ENCODE measurements at places on chromosomes 1 and 21. TPM values are rescaled to one million over a fixed set of nuclear protein-coding genes. Genes with fewer than 3 reads are reported as not detected.

DNA sequence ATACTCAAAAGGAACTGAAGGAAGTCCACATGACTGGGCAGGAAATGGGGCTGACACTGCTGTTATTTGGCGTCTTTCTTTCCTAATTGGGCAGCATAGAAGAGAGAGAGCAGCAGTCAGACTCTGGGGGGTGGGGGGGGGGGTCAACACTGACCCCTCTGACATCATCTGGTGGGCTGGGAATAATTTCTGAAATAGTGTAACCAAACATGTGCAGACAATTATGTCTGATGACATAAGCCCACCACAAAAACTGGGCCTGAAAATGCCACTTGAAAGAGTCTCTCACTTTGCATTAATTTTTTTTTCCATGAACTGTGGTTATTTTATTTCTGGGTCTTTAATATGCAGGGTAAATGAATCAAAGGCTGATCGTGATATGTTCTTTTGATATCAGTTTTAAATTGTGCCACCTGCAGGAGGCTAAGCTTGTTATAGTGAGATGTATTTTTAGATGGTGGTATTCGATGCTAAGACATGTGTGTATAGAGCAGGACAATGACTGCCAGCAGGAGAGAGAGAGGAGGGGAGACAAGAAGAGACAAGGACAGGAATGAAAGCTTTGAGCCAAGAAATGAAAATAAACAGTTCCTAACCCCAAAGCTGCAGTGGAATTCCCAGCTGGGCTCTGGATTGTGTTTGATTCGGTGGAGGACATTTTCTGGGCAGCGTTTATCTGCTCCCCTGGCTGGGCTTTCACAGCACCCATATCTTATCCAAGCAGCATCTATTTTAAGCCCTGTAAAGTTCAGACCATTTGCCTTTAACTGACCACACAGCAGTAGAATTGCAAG lies 264.7 kb downstream of the PBX1 start:
- DNase-seq = no peak

DNA sequence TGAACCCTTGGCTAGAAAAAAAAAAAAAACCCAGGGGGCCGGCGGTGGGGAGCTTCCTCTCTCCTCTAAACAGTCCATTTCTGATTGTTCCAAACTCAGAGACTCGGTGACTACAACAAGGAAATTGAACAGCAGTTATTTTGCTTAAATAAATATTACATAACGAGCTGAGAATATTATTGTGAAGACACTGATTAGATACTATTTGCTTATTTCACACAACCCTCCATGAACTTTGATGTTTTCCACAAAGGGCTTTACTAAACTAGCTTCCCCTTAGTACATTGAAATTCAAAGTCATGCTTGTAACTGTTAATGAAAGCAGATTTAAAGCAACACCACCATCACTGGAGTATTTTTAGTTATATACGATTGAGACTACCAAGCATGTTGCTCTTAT lies at the start of gene CFHR5:
TSS of gene CFHR5 (plus strand) at position 279 of the 400 bp plus-strand sequence. CDS start at position 388, 109 bp downstream.
- no peak for DNase-seq

VSIG8 gene
- not detected for polyA plus RNA-seq

DNA sequence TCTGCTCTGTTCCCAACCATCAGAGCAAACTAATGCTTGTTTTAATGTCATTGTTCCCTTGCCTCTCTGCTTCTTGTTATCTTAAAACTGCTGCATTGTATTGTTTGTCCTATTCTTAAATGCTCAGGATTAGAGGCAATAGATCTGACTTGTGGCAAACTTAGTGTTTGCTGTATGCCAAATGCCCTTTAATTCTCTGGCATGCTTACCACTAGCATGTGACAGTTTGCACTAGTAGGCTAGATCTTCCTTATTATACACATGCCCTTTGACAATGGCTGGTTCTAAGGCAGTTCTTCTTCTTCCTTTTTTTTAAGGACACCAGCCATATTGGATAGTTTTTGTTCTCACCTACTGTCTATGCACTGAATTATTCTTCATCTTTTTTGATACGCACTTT lies 30.1 kb downstream of the PALMD start:
- no peak for DNase-seq

- DNase-seq = no peak
Observed at GRCh38 chr1:46689356-46689755, 17.7 kb downstream of the TEX38 start.

ALPL gene
- polyA plus RNA-seq = 3.0 TPM

COL24A1 gene
- 5.5 TPM for polyA plus RNA-seq

- DNase-seq = no peak
Observed at GRCh38 chr21:26135520-26135919, 35.0 kb downstream of the APP start.

- no peak for DNase-seq
Observed at GRCh38 chr1:75087278-75087677, 46.9 kb upstream of the LHX8 start.

CRB1 gene
- polyA plus RNA-seq = 0.39 TPM

GRCh38 chr1:173570370-173571007 lies 32.4 kb downstream of the SLC9C2 start:
- no peak for DNase-seq

LAMC2 gene
- 1.5 TPM for polyA plus RNA-seq

- DNase-seq = no peak
Observed at GRCh38 chr1:41313661-41314131, 47.5 kb upstream of the FOXO6 start.

GRCh38 chr1:192539297-192540092 lies 36.1 kb upstream of the RGS1 start:
- peak; percentile 86 for DNase-seq

C8A gene
- polyA plus RNA-seq = not detected

ATP1B1 gene
- 16.1 TPM for polyA plus RNA-seq

CD53 gene
- 7.6 TPM for polyA plus RNA-seq

RGS13 gene
- polyA plus RNA-seq = 0.71 TPM

DNA sequence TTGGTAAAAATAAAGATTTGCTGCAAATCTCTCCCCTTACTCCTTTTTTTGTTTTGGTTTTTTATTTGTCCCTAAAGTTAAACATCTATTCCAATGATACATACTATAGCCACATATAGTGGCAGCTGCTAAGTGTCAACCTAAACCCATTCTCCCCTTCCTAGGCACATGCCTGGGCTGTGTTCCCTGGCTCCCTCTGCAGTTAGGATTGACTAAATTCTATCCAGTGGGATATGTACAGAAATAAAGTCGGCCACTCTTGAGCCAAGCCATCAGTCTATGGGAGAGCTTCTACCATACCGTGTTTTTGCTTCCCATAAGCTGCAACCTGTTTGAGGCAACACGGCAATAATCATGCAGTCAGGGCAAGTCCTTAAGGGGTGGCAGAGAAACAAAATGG lies 23.6 kb downstream of the MCOLN3 start:
- no peak for DNase-seq

- DNase-seq = no peak
Observed at GRCh38 chr1:183859831-183860230, 54.9 kb downstream of the RGL1 start.

GRCh38 chr1:161214369-161214768 lies 726 bp upstream of the FCER1G start:
- DNase-seq = no peak

DNA sequence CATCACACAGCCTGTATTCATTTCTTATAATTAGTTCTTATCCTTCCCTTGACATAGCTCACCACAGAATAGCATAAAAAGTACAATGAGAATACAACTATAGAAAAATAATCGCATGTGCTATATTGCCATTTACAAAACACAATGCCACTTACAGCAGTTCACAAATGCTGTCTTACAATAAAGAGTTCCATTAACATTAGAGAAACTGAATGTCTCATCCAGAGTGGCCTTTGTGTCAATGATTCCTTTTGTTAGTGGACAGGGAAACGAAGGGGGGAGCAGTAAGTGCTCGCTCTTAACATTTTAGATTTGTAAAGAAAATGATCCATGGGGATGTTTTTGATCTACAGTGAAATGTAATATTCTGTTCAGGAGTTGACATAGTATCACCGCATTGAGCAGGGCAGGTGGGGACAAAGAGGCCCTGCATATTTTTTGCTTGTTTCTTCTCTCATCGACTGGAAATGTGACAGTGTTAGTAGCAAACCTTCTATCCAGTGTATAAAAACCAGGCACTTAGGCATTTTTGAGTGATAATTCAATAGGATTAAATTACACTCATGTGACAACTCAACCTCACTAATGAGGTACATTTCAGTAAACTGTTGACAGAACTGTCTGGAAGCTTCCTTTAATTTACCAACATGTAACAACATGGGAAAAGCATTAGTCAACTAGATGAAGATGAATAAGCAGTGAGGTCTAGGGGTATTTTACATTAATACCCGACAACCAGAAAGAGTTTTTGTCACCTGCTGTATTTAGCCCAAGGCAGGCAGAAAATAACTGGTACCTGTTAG lies 35.6 kb upstream of the RRP15 start:
- DNase-seq = no peak

DNA sequence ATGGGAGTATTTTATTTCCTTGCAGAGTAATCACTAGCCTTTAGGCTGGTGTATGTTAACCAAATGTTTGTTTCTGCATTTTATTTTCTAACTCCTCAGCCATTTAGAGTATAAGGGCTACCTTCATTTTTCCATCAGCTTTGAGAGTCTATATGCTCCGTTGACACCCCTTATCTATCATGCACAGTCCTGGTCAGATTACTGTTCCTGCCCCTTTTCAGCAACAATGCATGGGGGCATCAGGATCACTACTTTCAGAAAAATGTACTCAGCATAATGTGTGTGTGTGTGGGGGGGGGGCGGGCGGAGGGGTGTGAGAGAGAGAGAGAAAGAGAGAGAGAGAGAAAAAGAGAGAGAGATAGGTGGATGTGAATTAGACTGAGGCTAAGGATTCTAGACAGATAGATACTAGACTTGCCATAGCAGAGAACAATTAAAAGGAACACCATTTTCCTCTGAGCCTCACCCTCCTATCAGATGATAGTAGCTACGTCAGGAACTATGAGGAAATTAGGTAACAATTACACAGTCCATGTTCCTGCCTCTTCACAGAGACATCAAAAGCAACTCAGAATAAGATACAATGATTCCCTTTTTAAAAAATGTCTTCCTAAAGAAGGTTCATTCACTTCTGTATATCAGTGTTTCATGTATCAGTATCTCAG lies 40.8 kb downstream of the FCER1A start:
- no peak for DNase-seq

DNA sequence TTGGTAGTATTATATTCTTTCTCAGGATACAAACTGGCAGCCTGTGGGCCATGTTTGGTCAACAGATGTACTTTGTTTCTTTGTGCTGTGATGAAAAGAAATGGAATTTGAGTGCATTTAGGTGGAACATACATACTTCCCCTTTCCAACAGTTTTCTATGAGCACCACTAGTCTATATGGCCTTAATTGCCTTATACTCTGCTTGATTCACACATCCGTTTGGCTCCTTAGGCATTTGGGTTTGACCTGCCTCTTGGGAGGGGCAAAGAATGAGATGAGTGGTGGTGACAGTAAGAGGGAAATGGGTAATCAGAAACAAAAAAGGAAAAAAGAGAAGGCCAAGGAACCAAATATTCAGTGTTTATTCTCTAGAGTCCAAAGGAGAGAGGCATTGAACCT lies 17.0 kb downstream of the CFAP126 start:
- no peak for DNase-seq

DNA sequence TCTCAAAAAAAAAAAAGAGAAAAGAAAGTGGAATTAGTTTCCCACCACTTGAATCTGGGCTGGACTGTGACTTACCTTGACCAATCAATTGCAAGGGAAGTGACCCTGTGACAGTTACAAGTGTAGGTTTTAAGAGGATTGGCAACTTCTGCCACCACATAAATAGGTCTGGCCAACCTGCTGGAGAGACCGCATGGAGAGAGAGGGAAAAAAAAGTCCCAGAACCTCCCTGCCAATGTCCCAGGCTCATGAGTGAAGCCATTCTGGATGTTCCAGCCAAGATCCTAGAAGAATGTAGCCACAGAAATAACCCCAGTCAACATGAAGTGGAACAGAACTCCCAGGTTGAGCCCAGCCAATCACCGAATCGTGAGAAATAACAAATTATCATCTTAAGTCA lies 11.8 kb upstream of the ZMYM6 start:
- no peak for DNase-seq

DNA sequence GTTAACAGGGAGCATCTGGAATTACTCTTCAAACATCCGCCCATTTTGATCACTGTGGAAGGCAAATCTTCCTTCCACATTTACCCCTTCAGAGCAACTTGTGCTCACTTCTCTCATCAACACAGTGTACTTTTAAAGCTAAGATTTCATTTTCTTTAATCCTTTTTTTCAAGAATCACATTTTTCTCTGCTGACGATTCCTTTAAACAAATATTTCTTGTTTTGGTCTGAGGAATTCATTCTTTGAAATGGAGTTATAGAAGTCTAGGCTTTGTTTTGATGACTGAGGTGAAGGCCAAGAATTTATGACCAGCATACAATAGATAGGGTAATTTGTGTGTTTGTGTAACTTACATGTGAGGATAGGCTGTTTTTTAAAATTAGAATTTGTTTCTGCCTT lies 25.6 kb downstream of the LRRC42 start:
- no peak for DNase-seq

CHTOP gene
- polyA plus RNA-seq = 98.0 TPM

DNA sequence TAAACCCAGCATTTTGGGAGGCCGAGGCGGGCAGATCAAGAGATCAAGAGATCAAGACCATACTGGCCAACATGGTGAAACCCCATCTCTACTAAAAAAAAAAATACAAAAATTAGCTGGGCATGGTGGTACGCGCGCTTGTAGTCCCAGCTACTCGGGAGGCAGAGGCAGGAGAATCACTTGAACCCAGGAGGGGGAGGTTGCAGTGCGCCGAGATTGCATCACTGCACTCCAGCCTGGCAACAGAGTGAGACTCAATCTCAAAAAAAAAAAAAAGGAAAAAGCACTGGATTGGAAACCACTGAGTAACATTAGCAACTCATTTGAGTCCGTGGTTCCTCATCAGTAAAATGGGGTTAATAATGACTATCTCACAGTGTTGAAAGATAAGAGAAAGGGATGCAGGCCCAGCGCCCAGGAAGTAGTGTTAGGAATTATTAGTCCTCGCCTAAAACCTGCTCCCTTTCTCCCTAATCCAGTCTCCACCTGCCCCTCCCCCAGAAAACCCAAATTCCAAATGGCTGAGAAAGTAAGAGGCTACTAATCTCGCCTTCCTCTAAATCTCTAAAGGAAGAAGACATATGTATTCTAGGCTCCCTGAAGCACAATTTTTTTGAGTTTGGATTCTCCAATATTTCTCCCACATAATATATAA lies 49.5 kb downstream of the RHBG start:
- no peak for DNase-seq

PRR9 gene
- not detected for polyA plus RNA-seq

FAM163A gene
- polyA plus RNA-seq = 0.16 TPM

Data from forelimb muscle (tissue), 1 donor.